A172 (cell line): ENCODE measurements at places on chromosomes 5 and 9. TPM values are rescaled to one million over a fixed set of nuclear protein-coding genes. Genes with fewer than 3 reads are reported as not detected.

Gene FAM221B
- total RNA-seq = not detected in 2 replicates

Gene SPATA31D4
- not detected in 2 replicates for total RNA-seq

Gene PCDHA12
- total RNA-seq = 3.8 and 4.5 TPM in 2 replicates

Gene IL13
- not detected in 2 replicates for total RNA-seq

Gene LAMC3
- 1.0 and 1.4 TPM in 2 replicates for total RNA-seq

Gene RABL6
- 138 and 144 TPM in 2 replicates for total RNA-seq
